Smooth muscle cell of the brain vasculature (primary cell): ENCODE measurements at places on chromosomes 2 and 18.

DNA sequence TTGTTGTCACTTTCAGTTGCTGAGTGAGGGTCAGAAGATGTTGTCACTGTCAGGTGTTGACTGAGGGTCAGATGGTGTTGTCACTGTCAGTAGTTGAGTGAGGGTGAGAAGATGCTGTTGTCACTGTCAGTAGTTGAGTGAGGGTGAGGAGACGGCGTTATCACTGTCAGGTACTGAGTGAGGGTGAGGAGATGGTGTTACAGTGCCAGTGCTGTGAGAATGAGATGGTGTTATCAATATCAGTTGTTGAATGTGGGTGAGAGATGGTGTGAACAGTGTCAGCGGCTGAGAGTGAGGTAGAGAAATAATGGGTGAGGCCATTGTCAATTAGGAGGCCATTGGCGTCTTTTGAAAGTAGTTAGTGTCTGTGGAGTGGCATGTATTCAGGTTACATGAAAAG lies 1.6 kb upstream of the ATP9B start:
- DNase-seq: no peak

DNA sequence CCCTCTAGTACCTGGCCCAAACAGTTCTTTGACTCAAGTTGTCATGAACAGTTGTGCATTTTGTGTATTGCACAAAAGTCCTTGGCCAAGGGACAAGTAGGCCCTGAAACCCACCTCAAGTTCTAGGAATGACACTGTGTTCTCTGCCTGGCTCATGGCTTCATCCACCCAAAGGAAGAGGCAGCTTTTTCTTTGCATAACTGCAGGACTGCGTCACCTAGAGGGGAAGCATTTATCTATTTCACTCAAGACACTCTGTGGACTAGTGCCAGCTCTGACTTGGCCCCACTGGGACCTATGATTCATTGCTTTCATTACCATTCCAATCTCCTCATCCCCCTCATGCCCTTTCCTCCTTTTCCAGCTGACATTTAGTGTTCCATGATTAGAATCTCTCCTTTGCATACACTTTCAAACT lies 119.3 kb upstream of the SIX2 start:
- peak; percentile 89 for DNase-seq

DNA sequence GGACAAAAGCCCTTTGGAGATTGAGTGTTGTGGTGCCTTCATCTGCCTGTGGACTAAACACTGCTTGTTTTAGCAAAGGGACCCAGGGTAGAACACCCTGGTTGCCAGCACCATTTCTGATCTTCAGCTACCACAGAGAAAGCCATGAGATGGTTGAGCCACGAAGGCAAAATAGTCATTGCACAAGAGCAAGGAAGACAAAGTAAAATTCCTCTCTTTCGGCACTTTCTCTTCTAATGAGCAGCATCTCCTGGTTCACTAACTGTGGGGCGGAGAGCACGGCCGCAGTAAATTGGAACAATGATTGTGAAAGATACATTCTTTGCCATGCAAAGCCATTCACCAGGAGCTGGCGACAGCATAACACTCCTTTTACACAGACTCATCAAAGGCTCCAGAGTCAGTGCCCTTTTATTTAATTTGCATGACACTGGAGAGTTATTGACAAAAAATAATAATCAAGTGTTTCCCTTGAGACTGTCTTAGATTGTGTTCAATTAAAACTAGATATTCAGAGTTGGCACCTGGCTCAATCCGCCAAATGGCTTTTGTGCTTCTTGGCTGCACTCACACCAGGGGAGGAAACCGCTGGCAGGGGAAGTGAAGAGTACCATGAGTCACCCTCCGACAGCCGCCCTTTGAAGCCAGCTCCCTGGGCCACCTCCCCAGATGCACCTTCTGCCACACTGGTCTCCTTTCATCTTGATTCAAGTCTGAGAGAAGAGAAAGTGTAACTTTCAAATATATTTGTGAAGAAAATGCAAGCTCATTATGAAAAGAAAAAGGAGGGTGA lies 100.5 kb upstream of the MEIS1 start:
- DNase-seq: no peak

DNA sequence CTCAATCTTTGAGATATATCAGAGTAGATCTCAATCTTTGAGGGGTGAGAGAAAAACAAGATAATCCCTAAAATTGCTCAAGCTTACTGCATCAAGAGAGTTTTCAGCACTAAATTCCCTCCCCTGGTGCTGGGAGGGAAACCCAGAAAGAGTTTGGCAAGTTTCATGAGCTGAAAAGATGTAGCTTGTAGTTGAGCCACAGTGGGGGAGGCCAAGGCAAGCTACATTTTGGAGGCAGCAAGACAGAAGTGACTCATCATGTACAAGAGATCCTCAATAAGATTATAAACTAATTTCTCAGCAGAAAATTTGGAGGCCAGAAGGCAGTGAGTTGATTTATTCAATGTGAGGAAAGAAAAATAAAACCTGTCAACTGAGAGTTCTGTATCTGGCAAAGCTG lies 308.2 kb downstream of the PIEZO2 start:
- no peak for DNase-seq

GRCh38 chr2:158013891-158014290 lies 87.8 kb upstream of the UPP2 start:
- DNase-seq: no peak

DNA sequence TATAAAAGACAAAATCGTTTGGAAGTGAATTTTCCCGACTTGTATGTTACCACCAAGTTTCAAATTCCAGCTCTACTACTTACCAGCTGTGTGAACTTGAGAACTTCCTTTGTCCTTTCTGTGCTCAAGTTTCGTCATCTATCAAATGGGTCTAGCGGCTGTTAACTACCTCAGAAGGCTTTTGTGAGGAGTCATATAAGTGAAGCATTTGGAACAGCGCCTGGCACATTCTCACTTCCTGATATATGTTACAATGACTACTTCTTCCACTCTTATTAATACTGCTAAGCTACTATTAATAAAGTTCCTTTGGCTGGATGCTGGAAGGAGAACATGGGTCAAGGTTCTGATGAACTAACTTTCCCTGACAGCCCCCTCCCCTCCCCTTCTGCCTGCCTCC lies 104.5 kb downstream of the MEIS1 start:
- no peak for DNase-seq

GRCh38 chr2:222423632-222424275 lies 589 bp upstream of the SGPP2 start:
- no peak for DNase-seq
